Stimulated activated CD4-positive, alpha-beta T cell treated with anti-CD3 and anti-CD28 coated beads, TNF-alpha, amount 100 ng/mL, for 1 hour (primary cell): ENCODE measurements at places on chromosomes 5 and 9.

GRCh38 chr5:157494178-157494832, 34.3 kb downstream of the NIPAL4 start:
- DNase-seq = no peak

DNA sequence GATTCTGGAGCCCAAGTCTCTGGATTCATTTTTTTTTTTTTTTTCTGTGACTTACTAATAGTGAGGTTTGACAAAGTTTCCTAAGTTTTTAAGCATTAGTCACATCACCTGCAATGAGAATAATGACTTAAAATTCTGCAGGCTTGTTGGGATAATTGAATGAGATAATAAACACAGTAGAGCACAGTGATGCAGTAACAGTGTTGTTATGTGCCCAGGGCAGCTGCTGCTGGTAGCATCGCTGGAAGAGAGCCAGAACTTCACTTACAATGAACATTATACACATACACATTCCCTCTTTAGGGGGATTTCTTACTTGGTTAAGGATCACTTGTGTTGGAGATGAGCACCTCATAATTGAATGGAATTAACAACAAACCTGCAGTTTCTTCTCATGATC, 78.9 kb downstream of the ALDH7A1 start:
- no peak for DNase-seq

- DNase-seq = no peak
Observed at GRCh38 chr5:43437062-43437660, 25.0 kb upstream of the CCL28 start.

- no peak for DNase-seq
Observed at GRCh38 chr9:22913026-22913425, 466.4 kb downstream of the DMRTA1 start.

GRCh38 chr5:377326-377981, 55.9 kb downstream of the AHRR start:
- DNase-seq = no peak

- DNase-seq = no peak
Observed at GRCh38 chr9:71549023-71549422, 219.3 kb downstream of the CEMIP2 start.

GRCh38 chr9:6790866-6791265, 33.1 kb downstream of the KDM4C start:
- DNase-seq = no peak

GRCh38 chr9:84731696-84732095, 62.2 kb downstream of the NTRK2 start:
- DNase-seq = no peak

GRCh38 chr5:60223342-60223741, 329.8 kb upstream of the PDE4D start:
- DNase-seq = no peak

GRCh38 chr9:35177520-35177919, 15.7 kb downstream of the UNC13B start:
- no peak for DNase-seq

- no peak for DNase-seq
Observed at GRCh38 chr5:142277796-142278195, 47.0 kb downstream of the SPRY4 start.

DNA sequence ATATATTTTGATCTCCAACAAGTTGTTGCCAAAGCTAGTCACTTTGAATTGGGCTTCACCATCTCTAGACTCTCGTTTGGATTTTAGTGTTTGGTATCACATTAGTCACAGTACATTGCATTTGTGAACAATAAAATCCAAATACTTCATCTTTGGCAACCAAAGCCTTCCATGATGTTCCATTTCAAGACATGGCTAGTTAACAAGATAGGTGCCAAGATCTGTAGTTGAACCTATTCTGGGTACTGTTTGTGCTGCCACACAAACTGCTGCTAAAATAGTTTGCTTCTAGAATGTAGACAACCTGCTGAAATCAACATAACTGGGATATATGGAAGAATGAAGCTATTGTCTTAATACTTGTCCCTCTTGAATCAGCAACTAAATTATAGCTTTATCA, 207.5 kb downstream of the LRRC70 start:
- DNase-seq = no peak

- no peak for DNase-seq
Observed at GRCh38 chr9:106868565-106868964, 5.6 kb downstream of the ZNF462 start.

DNA sequence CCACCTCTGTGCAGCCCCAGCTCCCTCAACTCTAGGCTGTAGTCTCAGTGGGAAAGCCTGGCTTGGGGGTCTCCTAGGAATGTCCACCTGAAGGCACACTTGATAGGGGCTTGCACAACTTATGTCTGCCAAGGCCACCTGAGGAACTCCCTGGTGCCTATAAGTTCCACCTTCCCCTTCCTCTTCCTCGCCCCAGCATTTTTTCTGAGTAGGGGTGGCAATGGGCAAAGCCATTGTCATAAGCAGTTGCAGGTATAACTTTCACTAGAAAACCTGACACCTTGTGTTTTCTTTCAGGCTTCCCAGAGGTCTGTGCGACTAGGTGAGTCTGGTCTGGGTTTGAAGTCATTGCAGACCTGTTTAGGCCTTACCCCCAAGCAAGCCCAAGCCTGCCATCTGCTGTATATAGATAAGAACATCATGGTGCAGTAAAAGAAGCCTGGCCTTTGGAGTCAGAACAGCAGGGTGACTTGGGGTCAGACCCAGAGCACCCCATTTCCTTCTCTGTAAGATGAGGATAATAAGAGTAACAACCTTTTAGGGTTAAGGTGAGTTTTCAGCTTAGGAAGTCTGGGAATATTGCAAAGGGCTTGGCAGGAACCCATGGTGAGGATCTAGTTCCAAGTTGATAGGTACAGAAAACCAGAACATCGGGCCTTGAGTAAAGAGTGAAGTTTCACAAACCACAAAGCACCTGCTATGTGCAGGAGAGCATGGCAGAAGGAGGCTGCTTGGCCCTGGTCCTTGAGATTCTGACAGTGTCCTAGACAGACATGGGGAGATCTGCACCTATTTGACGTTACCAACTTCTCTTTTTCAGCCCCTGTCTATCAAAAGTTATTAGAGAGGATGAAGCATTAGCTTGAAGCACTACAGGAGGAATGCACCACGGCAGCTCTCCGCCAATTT, 33.8 kb downstream of the TGFBI start:
- no peak for DNase-seq

GRCh38 chr9:133111808-133112662, 9.0 kb downstream of the RALGDS start:
- no peak for DNase-seq

- DNase-seq = no peak
Observed at GRCh38 chr5:98468188-98468869, 305.1 kb upstream of the RGMB start.

DNA sequence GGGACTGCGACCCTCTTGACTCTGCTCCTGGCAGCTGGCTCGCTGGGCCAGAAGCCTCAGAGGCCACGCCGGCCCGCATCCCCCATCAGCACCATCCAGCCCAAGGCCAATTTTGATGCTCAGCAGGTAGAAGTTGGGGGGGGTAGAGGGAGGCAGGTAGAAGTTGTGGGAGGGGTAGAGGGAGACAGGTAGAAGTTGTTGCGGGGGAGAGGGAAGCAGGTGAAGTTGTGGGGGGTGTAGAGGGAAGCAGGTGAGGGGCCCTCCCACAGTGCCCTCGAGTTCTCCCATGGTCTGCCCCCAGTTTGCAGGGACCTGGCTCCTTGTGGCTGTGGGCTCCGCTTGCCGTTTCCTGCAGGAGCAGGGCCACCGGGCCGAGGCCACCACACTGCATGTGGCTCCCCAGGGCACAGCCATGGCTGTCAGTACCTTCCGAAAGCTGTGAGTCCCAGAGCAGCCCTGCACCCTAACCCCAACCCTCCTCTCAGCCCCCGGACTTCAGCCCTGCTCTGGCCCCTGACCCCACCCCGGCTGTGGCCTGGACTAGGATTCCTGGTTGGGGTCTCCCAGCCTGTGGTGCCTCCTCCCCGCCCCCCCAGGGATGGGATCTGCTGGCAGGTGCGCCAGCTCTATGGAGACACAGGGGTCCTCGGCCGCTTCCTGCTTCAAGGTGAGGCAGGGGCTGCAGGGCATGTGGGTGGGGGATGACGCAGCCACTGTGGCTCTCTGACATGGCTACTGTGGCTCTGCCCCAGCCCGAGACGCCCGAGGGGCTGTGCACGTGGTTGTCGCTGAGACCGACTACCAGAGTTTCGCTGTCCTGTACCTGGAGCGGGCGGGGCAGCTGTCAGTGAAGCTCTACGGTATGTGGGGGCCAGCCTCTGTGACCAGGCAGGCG, 537 bp downstream of the C8G start:
- no peak for DNase-seq

- no peak for DNase-seq
Observed at GRCh38 chr9:129098328-129098727, 12.3 kb downstream of the CRAT start.

GRCh38 chr9:123338710-123339665, 17.0 kb upstream of the CRB2 start:
- DNase-seq = no peak

DNA sequence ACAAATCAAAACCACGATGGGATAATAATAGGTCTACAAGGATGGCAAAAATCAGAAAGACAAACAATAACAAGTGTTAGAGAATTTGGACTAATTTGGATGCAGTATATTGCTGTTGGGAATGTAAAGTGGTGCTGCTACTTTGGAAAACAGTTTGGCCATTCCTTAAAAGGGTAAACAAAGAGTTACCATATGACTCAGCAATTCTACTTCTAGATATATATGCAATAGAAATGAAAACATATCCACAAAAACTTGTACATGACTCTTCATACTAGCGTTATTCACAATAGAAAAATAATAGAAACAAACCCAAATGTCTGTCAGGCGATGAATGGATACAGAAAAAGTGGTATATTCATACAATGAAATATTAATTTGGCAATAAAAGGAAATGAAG, 58.3 kb downstream of the JAK2 start:
- DNase-seq = no peak

DNA sequence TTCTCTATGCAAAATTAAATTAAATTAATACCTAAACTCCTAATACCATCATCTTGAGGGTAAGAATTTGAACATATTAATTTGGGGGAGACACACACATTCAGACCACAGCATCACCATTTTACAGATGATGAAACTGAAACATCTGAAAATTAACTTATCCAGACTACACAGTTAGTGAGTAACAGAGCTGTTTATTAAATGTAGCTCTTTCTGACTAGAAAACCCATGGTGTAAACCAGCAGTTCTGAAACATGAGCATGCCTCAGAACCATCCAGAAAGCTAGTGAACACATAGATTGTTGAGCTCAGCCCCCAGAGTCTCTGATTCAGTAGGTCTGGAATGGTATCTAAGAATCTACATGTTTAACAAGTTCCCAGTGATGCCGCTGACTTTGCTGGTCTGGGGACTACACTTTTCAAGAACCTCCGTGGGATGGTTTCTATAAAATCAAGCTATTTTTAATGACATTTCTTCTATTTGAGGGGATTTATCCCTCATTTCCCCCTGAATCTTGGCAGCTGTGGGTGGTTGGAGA, 113.5 kb downstream of the RORB start:
- DNase-seq = no peak

DNA sequence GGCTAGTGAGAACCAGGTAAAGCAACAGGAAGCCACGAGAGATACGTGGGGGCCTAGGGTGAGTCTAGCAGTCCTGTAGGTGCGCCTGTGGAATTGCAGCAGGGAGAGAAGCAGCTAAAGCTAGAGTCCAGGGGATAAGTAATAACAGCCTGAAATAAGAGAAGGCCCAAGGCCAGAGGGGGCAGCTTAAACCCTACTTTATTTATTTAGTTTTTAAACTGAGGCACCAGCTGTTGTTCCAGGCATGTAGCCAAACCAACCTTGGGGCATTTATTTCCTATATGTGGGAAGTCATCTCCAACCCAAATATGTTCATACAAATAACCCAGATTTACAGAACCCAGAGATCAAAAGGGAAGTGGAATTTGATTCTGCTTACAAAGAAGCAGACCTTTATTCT, 93.5 kb downstream of the GLDC start:
- DNase-seq = no peak

- no peak for DNase-seq
Observed at GRCh38 chr9:94982211-94982610, 255.7 kb downstream of the AOPEP start.

DNA sequence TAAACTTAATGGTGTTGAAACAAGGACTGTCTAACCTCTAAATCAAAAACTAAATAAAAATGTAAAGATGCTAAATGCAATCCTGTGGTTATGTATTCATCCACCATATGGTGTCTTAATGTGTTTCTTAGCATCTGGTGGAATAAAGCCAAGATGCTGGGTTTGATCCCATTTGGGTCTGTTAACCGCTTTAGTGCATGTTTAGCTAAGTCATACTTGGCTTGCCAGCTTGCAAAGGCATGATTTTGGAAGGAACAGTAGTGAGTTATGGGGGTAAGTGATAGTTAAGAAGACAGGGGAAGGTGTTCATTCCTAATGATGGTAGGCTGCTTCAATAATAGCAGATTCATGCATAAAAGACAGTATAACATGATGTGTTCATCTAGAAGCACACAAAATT, 139.0 kb upstream of the SLC27A6 start:
- DNase-seq = no peak

DNA sequence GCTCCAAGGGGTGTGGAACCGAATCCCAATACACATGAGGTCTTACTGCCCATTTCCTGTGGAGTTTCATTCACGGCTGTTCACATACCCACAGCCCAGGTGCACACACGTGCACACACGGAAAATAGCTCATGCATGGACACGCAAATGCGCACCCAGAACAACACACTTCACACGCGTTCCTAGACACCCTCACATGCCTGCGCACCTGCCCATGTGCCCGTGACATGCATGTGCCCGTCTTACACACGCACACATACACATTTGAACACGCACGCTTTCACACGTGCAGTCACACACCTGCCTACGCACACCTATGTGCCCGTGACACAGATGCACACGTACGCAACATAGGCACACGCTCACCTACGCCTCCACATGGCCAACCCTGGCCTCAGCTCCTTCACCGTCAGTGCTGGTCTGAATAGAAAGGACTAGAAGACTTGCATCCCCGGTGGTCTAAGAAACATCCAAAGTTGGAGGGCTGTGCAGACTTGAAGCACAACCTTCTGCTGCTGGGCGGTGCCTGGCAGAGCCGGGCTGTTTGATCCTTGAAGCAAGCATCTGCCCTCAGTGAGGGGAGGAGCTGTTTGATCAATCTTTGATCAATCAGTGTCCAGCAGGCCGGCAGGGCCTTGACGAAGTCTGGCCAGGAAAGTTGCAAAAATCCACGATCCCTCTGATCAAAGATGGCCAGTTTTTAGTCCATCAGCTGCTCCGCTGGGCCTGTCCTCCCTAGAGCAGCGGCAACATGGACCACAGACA, 164.7 kb downstream of the OLFM1 start:
- DNase-seq = no peak

GRCh38 chr9:22037954-22038690, 29.0 kb upstream of the CDKN2B start:
- DNase-seq = no peak

GRCh38 chr5:172853355-172853975, 19.4 kb downstream of the ERGIC1 start:
- no peak for DNase-seq

- DNase-seq = no peak
Observed at GRCh38 chr5:22223079-22223478, 630.1 kb downstream of the CDH12 start.

GRCh38 chr5:134370311-134370870, 978 bp upstream of the UBE2B start:
- DNase-seq = no peak

GRCh38 chr9:19174127-19174912, 47.0 kb upstream of the PLIN2 start:
- DNase-seq = no peak
